ENCODE measurements at places on chromosomes 7 and 10.

GRCh38 chr10:66927971-66928770 is 2.3 kb downstream of the LRRTM3 start:
- DNase-seq, result no peak

DNA sequence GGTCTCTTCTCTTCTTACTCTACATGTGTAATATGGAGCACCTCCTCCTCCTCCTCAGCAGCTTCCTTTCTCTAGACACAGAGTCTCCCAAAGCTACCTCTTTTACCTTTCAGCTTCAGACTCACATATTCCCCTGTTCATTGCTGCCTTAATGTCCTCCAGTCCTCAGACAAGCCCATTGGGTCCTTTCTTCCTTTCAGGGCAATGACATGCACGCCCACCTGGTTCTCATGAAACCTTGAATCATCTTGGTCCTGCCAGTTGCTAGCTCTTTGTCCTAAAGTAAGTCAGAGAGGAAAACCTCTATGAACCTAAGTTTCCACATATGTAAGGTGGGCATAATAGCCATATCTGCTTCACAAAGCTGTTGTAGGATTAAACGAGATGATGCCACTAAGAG is 227.0 kb downstream of the RPS24 start:
- DNase-seq, result no peak

GRCh38 chr7:131194070-131194865 is 133.4 kb upstream of the MKLN1 start:
- no peak for DNase-seq

DNA sequence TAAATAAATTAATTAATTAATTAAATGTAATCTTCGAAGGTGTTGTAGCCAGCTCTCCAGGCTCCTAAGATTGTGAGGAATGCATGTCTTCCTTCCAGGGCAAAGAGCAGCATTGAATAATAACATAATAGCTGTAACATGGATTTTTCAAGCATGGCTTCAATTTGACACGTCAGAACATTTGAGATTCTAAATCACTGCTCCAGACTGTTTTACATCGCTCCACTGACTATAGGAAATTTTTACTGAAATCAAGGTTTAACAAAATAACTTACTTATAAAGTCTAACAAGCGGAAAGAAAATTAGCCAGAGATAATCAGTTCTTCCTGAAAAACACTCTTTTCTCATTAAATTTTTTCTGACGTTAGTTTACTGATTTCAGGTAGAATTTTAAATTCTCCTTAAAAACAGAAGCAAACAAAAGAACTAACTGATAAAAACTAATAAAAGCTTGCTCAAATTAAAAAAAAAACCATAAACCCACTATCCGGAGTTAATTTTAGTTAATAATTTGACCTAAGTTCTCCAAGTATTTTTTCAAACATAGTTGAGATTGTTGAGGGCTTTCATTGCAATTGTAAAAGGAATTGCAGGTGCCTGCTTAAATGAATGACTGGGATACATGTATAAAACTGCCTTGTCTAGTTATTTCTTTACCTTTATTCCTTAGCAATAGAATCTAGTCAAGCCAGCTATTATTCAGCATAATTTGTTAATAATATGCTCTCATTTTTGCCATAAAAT is 51.2 kb upstream of the SGCE start:
- DNase-seq, result no peak

GRCh38 chr7:7953806-7954205 is 14.8 kb upstream of the GLCCI1 start:
- DNase-seq, result no peak

GRCh38 chr7:132261327-132262159 is 314.7 kb downstream of the PLXNA4 start:
- no peak for DNase-seq

- DNase-seq, result peak; percentile 3
These were observed 126.4 kb upstream of the CCDC6 start for GRCh38 chr10:60032723-60033122.

GRCh38 chr10:46544989-46545791 is 11.3 kb downstream of the GPRIN2 start:
- no peak for DNase-seq

DNA sequence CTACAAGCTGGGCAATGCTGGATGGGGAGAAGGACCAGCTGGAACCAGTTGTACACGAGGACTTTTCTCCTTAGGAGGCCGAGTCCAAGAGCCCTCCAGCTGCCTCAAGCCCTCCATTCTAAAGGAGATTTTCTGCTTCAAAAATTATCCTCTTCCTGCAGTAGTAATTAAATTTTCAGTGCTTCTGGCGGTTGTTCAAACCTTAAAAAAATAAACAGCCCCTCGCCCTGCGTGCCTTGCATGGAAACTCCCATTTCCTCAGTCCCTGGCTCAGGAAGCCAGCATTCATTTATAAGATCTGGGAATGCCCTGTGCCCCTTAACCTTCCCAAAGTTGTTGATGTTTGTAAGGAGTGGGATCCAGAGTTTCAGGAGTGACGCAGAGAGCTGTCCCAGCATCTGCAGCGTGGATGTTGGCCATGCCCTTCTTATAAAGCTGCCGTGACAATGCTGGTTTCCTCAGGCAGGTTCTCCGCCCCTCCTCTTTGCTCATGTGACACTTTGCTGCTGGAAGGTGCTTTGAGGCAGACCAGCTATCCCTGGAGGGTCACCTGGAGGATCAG is 24.0 kb upstream of the ACTR3B start:
- DNase-seq, result no peak

Measured in effector CD4-positive, alpha-beta T cell (primary cell).